ENCODE measurements at places on chromosomes 2 and 18. TPM values are rescaled to one million over a fixed set of nuclear protein-coding genes. Genes with fewer than 3 reads are reported as not detected.

The RAB6C gene
- 0.14 TPM for total RNA-seq

The GPR55 gene
- 0.12 TPM for total RNA-seq

The CD28 gene
- not detected for total RNA-seq

The IL18R1 gene
- total RNA-seq = 2.4 TPM

The BZW1 gene
- total RNA-seq = 322 TPM

The MOGAT1 gene
- not detected for total RNA-seq

The OTX1 gene
- not detected for total RNA-seq

The SIGLEC15 gene
- total RNA-seq = 0.19 TPM

The PLEKHM3 gene
- total RNA-seq = 7.9 TPM

The BMP10 gene
- not detected for total RNA-seq

DNA sequence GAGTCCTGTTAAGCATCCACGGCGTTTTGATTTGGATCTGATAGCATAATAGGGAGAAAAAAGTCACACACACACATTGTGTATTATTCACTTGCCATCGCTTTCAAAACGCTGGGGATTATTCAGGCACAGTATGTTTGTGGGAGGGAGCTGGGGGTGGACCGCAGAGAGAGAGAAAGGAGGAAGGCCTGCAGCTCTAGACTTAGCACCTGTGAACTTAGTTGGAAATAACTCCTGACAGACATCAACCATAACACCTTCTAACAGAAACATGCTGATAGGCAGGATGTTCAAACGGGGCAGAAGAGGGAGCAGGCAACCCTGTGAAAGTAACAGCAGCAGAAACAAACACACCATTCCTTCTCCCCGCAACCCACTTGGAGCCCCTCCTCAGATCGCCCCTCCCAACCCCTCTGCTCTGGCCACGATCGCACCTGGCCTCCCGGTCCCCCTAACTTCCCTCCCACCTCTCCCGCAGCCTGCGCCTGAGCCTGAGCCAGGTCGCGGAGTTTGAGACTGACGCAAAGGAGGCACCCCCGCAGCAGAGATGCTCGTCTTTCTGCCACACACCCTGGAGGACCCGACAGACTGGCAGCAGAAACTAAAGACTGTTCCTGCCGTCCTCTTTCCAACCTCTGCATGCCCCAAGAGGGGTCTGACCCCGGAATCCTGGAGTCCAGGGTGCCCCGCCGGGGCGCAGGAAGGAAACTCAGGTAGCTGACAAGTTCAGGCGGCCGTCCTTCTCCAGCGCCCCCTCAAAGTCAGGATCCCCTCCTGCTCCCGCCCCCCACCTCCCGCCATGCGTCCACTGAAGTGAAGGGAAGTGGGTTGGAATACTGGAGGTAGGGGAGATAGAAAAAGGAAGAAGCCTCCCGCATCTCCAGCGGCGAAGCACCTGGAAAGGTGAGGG, 738 bp downstream of the CHST9 start:
- H3K4me3 ChIP-seq = no peak overlapping the region
- H3K36me3 ChIP-seq = no peaks in the 10 kb centered on the region
- H3K27me3 ChIP-seq = peaks cover 12% of the 10 kb centered on the region
- no peak for DNase-seq

- DNase-seq = no peak
- H3K27ac ChIP-seq = no peak within 1 kb of the TSS
- peak within 1 kb of the TSS; percentile 39 for H3K4me3 ChIP-seq
- H3K27me3 ChIP-seq = peaks cover 23% of the 10 kb centered on the region
Measured at GRCh38 chr2:950080-950966, at the start of gene SNTG2. Gene SNTG2, plus strand, starts transcription at chr2:950849. Its CDS starts 148 bp downstream, at chr2:950997.

- H3K27me3 ChIP-seq = no peaks in the 10 kb centered on the region
- peak overlapping the region; percentile 89 for H3K27ac ChIP-seq
- no peak for DNase-seq
- H3K4me3 ChIP-seq = no peak overlapping the region
- H3K36me3 ChIP-seq = no peaks in the 10 kb centered on the region
Measured at GRCh38 chr18:45805551-45805950, 19.9 kb upstream of the SIGLEC15 start.

GRCh38 chr2:126785236-126785635, 113.5 kb upstream of the TEX51 start:
- no peaks in the 10 kb centered on the region for H3K36me3 ChIP-seq
- H3K27ac ChIP-seq = no peak overlapping the region
- no peaks in the 10 kb centered on the region for H3K4me1 ChIP-seq

GRCh38 chr18:2411381-2411960, 159.8 kb downstream of the METTL4 start:
- peak overlapping the region; percentile 65 for H3K27ac ChIP-seq
- DNase-seq = peak; percentile 86
- H3K27me3 ChIP-seq = no peaks in the 10 kb centered on the region

GRCh38 chr2:181680055-181680936, at the start of gene NEUROD1:
Gene NEUROD1, minus strand, starts transcription at chr2:181680517. Its CDS starts 1,657 bp downstream, at chr2:181678860.
- no peak within 1 kb of the TSS for H3K27ac ChIP-seq
- no peak for DNase-seq
- H3K36me3 ChIP-seq = no peaks in the 10 kb centered on the region

GRCh38 chr2:70241340-70241739, 7.1 kb downstream of the TIA1 start:
- no peak overlapping the region for H3K4me3 ChIP-seq
- H3K27ac ChIP-seq = no peak overlapping the region
- no peak for DNase-seq
- no peaks in the 10 kb centered on the region for H3K27me3 ChIP-seq

DNA sequence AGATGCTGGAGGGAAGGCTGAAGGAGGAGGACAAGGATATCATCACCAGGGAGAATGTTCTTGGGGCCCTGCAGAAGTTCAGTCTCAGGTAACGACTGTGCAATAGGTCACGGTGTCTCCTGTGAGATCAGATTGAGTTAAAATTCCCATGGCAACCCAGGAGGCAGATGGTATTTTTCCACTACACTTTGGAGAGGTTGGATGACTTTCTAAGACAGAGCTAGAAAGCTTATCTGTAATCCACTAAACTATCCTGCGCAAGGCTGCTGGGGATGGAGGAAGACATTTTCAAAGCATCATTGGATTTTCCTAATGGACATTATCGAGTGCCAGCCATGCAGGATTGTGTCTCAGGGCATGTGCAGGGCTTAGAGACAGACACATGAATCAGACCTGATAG, 74.6 kb downstream of the ARMC9 start:
- peaks cover 48% of the 10 kb centered on the region for H3K36me3 ChIP-seq
- no peak overlapping the region for H3K27ac ChIP-seq
- H3K4me1 ChIP-seq = peaks cover 5% of the 10 kb centered on the region
- no peak for DNase-seq

DNA sequence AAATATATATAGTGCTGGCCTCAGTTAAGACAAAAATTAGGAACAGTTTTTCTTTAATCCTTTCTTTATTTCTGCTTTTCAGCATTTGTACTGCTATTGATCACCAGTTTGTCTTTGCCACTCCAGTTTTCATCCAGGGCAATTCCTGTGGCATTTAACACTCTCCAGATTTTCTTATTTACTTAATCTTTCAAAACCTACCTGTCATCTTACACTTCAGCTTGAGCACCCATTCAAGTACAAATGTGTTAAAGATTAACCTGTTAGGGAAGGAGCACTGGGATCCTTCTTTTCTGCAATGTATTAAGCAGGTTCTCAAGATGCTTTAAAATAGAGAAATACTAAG, 101.8 kb upstream of the SCN1A start:
- DNase-seq = no peak
- no peaks in the 10 kb centered on the region for H3K36me3 ChIP-seq
- no peak overlapping the region for H3K27ac ChIP-seq
- H3K4me3 ChIP-seq = no peak overlapping the region
- peaks cover 14% of the 10 kb centered on the region for H3K4me1 ChIP-seq

DNA sequence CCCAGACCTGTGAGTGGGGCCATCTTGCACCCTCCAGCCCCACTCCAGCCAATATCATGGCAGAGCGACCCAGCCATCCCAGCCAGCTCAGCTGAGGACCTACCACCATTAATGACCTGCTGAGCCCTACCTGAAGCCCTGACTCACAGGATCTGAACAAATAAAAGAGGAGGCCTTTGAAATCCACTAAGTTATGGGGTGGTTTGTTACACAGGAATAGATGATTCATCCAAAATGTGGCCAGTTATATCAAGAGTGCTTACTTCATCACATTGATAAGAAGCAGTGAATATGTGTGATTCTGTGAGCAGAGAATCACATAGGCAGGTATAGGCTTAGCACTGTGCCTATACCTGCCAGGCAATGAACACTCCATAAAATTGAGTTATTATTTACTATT, 34.7 kb upstream of the FAM124B start:
- H3K4me1 ChIP-seq = no peaks in the 10 kb centered on the region
- DNase-seq = peak; percentile 57
- no peak overlapping the region for H3K27ac ChIP-seq

GRCh38 chr2:203997481-203997880, 60.9 kb downstream of the ICOS start:
- DNase-seq = no peak
- H3K4me1 ChIP-seq = no peaks in the 10 kb centered on the region
- peaks cover 33% of the 10 kb centered on the region for H3K27me3 ChIP-seq
- no peak overlapping the region for H3K27ac ChIP-seq

GRCh38 chr18:11906176-11906575, 1.9 kb downstream of the MPPE1 start:
- H3K4me1 ChIP-seq = peaks cover 4% of the 10 kb centered on the region
- H3K4me3 ChIP-seq = no peak overlapping the region
- DNase-seq = no peak
- H3K27ac ChIP-seq = no peak overlapping the region
- no peaks in the 10 kb centered on the region for H3K36me3 ChIP-seq

GRCh38 chr2:158255257-158255656, 153.6 kb downstream of the UPP2 start:
- DNase-seq = no peak
- H3K4me1 ChIP-seq = no peaks in the 10 kb centered on the region
- H3K4me3 ChIP-seq = no peak overlapping the region
- H3K27ac ChIP-seq = no peak overlapping the region

DNA sequence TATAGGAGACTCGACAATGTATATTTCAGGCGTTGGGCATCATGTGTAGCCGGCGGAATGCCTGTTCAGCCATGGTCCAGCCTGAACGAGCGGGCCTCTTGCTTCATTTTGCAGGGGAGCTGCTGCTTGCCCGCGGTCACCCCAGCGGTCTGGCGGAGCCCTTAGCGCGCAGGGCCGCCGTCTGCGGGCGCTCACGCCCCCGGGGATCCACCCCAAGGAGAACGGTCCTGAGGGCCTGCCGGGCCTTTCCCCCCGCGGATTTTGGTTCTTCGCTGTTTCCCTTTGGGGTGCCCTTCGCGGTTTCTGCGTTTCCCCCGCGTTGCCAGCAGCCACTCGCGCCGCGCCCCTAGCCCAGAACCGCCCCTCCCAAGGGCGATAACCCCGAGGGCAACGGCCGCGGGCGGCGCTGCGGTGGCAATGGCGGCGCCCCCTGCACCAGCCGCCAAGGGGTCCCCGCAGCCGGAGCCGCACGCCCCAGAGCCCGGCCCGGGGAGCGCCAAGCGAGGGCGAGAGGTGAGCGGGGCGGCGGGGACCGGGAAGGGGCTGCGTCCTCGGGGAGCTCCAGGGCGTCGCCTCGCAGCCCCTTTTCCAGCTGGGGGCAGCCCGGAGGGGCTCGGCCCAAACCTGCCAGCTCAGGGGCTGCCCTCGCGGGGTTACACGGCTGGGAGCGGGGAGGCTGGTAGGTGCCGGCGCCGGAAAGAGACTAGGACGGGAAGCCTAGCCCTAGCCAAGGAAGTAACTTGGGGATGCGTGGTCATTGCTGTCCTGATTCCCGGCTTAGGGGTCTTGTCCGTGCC, at the start of gene MFSD2B:
MFSD2B (plus strand) TSS at position 406 of the 797 bp plus-strand sequence; CDS start at position 418, 12 bp downstream.
- H3K4me1 ChIP-seq = peaks cover 7% of the 10 kb centered on the region
- peak within 1 kb of the TSS; percentile 51 for H3K4me3 ChIP-seq
- H3K27me3 ChIP-seq = peaks cover 10% of the 10 kb centered on the region
- no peak within 1 kb of the TSS for H3K27ac ChIP-seq

DNA sequence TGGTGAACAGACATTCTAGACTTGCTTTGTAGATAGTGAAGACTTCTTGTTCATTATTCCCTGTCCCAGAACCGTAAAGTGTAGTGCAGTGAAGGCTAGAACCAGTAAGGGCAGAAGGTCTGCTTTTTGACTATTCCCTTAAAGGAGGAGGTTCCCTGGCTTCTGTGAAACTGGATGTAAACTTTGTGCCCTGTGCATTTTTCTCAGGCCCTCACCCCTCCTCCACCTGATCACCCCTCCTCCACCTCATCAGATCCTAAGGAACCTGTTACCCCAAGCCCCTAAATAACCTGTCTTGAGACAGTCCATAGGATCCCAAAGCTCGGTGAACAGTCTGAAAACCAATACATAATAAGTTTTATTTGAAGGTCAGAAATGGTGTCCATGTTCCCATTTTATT, 33.7 kb downstream of the SFT2D3 start:
- H3K27me3 ChIP-seq = no peaks in the 10 kb centered on the region
- H3K4me3 ChIP-seq = no peak overlapping the region
- no peak for DNase-seq
- H3K4me1 ChIP-seq = no peaks in the 10 kb centered on the region

DNA sequence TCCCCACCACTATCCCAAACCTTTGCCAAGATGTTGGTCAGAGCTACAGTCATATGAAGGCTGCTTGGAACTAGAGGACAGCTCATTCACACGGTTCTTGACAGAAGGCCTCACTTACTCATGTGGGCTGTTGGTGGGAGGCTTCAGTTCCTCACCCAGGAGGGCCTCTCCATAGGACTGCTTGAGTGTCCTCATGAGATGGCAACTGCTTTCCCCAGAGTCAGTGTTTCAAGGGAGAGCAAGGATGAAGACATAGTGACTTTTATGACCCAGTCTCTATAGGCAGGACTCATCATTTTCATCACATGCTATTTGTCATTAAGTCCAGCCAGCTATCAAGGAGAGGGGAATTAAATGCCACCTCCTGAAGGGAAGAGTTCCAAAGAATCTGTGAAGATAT, 33.4 kb upstream of the OLA1 start:
- H3K27me3 ChIP-seq = no peaks in the 10 kb centered on the region
- DNase-seq = no peak
- no peak overlapping the region for H3K4me3 ChIP-seq
- no peak overlapping the region for H3K27ac ChIP-seq
- no peaks in the 10 kb centered on the region for H3K4me1 ChIP-seq

- peaks cover 5% of the 10 kb centered on the region for H3K4me1 ChIP-seq
- DNase-seq = no peak
- H3K36me3 ChIP-seq = no peaks in the 10 kb centered on the region
- H3K27me3 ChIP-seq = no peaks in the 10 kb centered on the region
- no peak overlapping the region for H3K4me3 ChIP-seq
Measured at GRCh38 chr2:14781142-14781541, 148.6 kb downstream of the LRATD1 start.

GRCh38 chr18:9764011-9764481, 55.9 kb downstream of the RAB31 start:
- H3K4me3 ChIP-seq = no peak overlapping the region
- DNase-seq = no peak
- peaks cover 12% of the 10 kb centered on the region for H3K4me1 ChIP-seq
- H3K36me3 ChIP-seq = no peaks in the 10 kb centered on the region
- no peaks in the 10 kb centered on the region for H3K27me3 ChIP-seq

- no peaks in the 10 kb centered on the region for H3K4me1 ChIP-seq
- H3K27ac ChIP-seq = no peak overlapping the region
- no peaks in the 10 kb centered on the region for H3K36me3 ChIP-seq
- no peaks in the 10 kb centered on the region for H3K27me3 ChIP-seq
- no peak for DNase-seq
Measured at GRCh38 chr18:77486985-77487384, 237.3 kb downstream of the GALR1 start.
